ENCODE measurements at places on chromosomes 7 and 10.

- no peak for DNase-seq
Observed at GRCh38 chr10:18610517-18610916, 40.9 kb downstream of the NSUN6 start.

DNA sequence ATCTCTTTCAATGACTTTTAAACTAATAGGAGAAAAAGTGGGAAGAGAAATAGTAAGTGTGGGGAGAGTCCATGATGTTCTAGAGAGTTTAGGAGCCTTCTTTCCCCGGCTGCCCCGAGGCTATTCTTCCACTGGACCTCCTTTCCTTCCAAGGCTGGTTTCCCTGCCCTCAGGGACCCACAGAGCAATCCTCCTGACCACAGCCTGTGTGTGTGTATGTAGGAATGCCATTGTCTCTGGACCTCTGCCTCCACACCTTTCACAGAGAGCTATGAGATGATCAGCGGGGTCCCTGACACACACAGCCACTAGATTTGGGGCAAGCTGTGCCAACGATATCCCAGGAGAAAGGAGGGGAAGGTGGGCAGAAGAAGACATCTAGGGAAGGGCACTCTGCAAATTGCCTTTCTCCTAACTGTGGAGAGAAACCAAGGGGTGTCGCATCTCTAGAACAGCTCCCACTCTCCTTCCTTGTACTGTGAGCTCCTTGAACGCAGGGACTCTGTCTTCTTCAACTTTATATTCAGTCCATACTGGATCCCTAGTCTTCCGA is 13.3 kb upstream of the CHCHD3 start:
- DNase-seq, result no peak

- DNase-seq, result no peak
Observed at GRCh38 chr7:53397911-53398310, 362.5 kb downstream of the POM121L12 start.

GRCh38 chr7:114956702-114957101 is 34.8 kb downstream of the MDFIC start:
- no peak for DNase-seq

- DNase-seq, result no peak
Observed at GRCh38 chr10:79275431-79275851, 71.8 kb upstream of the PPIF start.

GRCh38 chr7:22876986-22877729 is 54.5 kb upstream of the TOMM7 start:
- no peak for DNase-seq

GRCh38 chr10:4684434-4684833 is 141.6 kb upstream of the AKR1E2 start:
- no peak for DNase-seq

- no peak for DNase-seq
Observed at GRCh38 chr10:30456266-30456665, 22.3 kb downstream of the MAP3K8 start.

DNA sequence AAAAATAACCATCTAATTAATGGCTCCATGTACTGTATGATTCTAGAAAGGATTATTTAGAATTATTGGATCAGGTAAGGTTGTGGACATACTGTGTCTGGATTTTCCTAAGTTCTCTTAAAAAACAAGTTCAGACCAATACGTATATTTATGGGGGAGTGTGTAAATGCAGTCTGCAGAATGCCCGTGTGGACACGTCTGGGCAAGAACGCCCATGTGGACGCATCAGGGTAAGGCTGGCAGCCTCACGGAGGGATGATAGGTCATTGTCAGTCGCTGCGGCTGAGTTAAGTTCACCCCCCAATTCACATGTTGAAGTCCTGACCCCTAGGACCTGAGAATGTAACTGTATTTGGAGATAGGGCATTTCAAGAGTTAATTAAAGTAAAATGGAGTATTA is 160.0 kb upstream of the SHH start:
- DNase-seq, result no peak

DNA sequence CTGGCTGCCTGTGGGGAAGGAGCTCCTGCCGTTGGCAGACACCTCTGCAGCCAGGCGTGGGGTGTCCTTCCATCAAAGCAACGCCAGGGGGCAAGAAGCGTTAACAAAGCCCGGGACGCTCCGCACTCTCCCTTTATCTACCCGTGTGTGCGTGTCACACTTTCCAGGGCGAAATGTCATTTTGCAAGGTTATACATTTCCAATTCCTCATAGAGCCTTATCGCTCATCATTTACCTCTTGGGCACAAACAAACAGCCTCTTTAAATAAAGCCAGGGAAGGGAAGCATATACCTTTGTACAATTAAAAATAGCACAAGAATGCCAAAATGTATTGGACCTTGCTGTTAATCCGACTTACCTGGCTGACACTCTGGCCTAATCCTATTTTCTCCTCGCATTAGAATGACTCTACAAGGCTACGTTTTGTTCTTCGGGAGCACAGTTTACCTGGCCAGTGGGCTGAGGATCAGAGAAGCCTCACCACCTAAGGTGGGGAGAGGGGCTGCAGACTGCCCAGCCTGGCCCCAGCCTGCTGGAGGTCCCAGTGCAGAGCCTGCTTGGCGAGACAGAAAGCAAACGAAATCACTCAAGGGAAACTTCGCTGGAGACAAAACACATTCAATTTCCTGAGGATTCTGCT is 77.6 kb upstream of the EN2 start:
- DNase-seq, result peak; percentile 60

- DNase-seq, result no peak
Observed at GRCh38 chr7:37311355-37311754, 137.3 kb downstream of the ELMO1 start.

DNA sequence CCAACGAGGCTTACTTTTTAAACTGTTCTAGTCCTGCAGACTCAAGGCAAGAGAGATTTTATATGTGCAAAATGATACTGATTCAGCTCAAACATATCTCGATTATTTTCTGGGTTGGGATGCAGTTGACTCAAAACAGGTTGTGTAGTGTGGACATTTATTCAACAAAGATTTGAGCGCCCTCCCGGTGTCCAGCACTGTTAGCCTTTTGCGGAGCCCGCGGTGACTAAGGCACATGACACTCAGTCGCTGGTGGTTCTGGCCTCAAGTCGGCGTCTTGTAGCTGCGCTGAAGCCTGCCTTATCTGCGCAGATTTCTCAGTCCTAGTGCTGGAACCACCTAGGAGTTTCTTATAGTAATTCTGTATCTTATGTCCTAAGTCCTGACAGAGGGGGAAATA is 938 bp upstream of the CADPS2 start:
- no peak for DNase-seq

- no peak for DNase-seq
Observed at GRCh38 chr7:128247640-128248194, 6.6 kb downstream of the LEP start.

GRCh38 chr7:66790196-66790595 is 49.7 kb downstream of the RABGEF1 start:
- no peak for DNase-seq

DNA sequence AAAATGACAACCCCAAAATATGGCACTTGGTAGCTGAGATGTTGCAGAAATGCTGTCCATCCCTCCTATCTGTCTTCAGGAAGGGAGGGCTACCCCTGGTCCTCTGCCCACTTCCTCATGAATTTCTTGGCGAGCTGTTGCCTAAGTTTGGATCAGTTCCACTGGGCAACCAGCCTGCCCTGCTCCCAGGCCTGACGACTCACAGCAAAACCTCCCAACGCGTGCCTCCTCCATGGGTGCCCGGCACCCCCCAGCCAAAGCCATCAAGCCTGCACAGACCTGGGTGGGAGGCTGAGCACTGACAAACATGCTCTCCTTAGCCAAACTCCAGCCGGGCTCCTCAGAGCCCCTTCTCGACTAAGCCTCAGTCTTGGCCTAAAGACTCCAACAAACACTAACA is 8.9 kb downstream of the VSTM4 start:
- DNase-seq, result no peak

DNA sequence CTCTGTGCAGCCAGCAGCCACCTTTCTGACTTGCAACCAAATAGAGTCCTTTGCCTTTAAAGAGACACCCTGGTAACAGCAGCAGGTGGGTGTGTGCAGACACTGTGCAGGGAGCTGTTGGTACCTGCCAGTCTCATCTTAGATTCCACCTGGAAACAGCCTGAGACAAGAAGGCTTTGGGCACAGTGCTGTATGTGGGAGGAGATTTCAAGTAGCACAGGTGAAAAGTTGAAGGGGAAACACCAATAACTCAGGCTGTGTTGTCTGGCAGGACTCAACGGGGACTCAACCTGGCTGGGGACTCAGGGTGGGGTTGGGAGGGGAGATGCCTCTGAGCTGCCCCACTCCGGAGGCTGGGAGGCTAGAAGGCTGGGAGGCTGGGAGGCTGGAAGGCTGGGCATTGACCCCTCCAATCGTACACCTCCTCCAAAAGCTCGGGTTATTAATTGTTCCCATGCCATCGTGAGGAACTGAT is 6.7 kb downstream of the CPXM2 start:
- no peak for DNase-seq

- DNase-seq, result no peak
Observed at GRCh38 chr10:104028146-104028545, 57.5 kb downstream of the COL17A1 start.

GRCh38 chr7:41592794-41593193 is 110.1 kb downstream of the INHBA start:
- DNase-seq, result no peak
